CD8-positive, alpha-beta memory T cell (primary cell): ENCODE measurements at places on chromosomes 3 and 15. TPM values are rescaled to one million over a fixed set of nuclear protein-coding genes. Genes with fewer than 3 reads are reported as not detected.

- peaks cover 12% of the 10 kb centered on the region for H3K36me3 ChIP-seq
- H3K27ac ChIP-seq = no peak overlapping the region
- DNase-seq = no peak
- H3K4me3 ChIP-seq = no peak overlapping the region
- no peaks in the 10 kb centered on the region for H3K27me3 ChIP-seq
- no peaks in the 10 kb centered on the region for H3K4me1 ChIP-seq
Measured at GRCh38 chr3:197878427-197878826, 71.6 kb upstream of the RPL35A start.

GRCh38 chr3:71874618-71875017 lies 89.7 kb upstream of the PROK2 start:
- H3K27me3 ChIP-seq = no peaks in the 10 kb centered on the region
- H3K4me1 ChIP-seq = no peaks in the 10 kb centered on the region
- H3K4me3 ChIP-seq = no peak overlapping the region
- no peaks in the 10 kb centered on the region for H3K36me3 ChIP-seq

GRCh38 chr15:90301707-90302300 lies 36.3 kb downstream of the NGRN start:
- no peaks in the 10 kb centered on the region for H3K27me3 ChIP-seq
- no peak overlapping the region for H3K27ac ChIP-seq
- DNase-seq = no peak
- peaks cover 16% of the 10 kb centered on the region for H3K4me1 ChIP-seq
- H3K4me3 ChIP-seq = no peak overlapping the region

DNA sequence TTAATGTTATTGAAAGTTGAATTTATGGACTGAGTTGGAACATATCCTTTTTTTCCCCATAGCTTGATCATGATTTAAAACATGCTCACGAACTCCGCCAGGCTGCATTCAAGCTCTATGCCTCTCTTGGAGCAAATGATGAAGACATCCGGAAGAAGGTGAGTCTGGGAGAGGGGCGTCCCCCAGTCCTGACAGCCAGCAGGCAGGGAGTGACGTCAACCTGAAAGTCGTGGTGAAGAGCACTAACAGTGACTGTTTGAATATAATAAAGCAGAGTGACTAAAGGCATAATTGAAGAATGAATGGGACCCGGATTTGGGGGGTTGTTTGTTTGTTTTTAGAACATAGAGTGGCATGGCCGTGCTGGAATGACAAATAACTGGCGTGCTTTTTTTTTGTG lies 57.9 kb downstream of the ARMC8 start:
- H3K36me3 ChIP-seq = peaks cover 6% of the 10 kb centered on the region
- H3K4me3 ChIP-seq = no peak overlapping the region
- H3K4me1 ChIP-seq = no peaks in the 10 kb centered on the region
- no peaks in the 10 kb centered on the region for H3K27me3 ChIP-seq
- no peak overlapping the region for H3K27ac ChIP-seq
- DNase-seq = no peak

DNA sequence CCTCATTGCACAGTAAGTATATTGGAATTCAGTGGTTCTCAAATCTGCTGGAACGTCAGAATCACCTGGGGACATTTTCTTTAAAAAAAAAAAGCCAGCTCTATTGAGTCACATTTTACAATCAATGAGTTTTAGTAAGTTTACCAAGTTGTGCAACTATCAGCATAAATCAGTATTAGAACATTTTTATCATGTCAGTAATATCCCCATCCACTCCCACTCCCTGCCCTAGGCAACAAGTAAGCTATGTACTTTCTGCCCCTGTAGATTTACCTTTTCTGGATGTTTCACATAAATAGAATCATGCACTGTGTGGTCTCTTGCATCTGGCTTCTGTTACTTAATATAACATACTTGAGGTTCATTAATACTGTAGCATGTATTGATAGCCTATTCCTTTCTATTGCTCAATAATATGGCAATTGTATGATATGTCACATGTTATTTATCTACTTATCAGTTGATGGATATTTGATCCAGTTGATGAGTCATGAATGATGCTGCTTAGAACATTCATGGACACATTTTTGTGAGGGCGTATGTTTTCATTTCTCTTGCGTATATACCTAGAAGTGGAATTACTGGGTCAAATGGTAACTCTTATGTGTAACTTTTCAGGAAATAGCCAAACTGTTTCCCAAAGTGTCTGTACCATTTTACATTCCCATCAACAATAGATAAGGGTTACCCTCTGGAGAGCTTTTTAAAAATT lies 180.5 kb downstream of the THSD4 start:
- no peak overlapping the region for H3K27ac ChIP-seq
- H3K36me3 ChIP-seq = no peaks in the 10 kb centered on the region
- H3K4me1 ChIP-seq = peaks cover 14% of the 10 kb centered on the region
- no peak for DNase-seq
- H3K4me3 ChIP-seq = no peak overlapping the region

GRCh38 chr15:72838311-72838731 lies 54.8 kb upstream of the ADPGK start:
- H3K27ac ChIP-seq = no peak overlapping the region
- H3K4me3 ChIP-seq = no peak overlapping the region
- DNase-seq = no peak
- no peaks in the 10 kb centered on the region for H3K36me3 ChIP-seq
- H3K4me1 ChIP-seq = no peaks in the 10 kb centered on the region
- no peaks in the 10 kb centered on the region for H3K27me3 ChIP-seq

GRCh38 chr3:53382106-53382505 lies 34.8 kb upstream of the DCP1A start:
- no peaks in the 10 kb centered on the region for H3K36me3 ChIP-seq
- H3K4me1 ChIP-seq = no peaks in the 10 kb centered on the region
- H3K27me3 ChIP-seq = no peaks in the 10 kb centered on the region
- DNase-seq = no peak
- no peak overlapping the region for H3K27ac ChIP-seq

GRCh38 chr3:136334209-136334608 lies 84.1 kb downstream of the PCCB start:
- no peak for DNase-seq
- H3K36me3 ChIP-seq = no peaks in the 10 kb centered on the region
- H3K27me3 ChIP-seq = no peaks in the 10 kb centered on the region
- no peak overlapping the region for H3K4me3 ChIP-seq

- H3K36me3 ChIP-seq = no peaks in the 10 kb centered on the region
- DNase-seq = no peak
- H3K4me1 ChIP-seq = no peaks in the 10 kb centered on the region
- no peaks in the 10 kb centered on the region for H3K27me3 ChIP-seq
Measured at GRCh38 chr3:143412084-143412483, 292.5 kb downstream of the CHST2 start.

DNA sequence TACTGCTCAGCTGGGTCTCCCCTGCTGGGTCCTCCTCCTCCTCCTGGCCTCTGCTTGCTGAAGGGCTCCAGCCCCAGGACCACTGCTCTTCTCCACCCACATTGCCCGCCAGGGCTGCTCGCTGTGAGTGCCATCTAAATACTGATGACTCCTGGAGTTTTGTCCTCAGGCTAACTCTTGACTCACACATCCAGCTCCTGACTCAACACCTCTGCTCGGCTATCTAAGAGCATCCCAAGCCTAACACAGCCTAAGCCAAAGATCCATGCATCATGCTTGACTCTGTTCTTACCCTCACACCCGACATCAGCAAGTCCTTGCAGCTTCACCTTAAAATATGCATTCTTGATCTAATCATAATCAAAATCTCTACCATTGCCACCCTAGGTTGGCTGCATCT lies 260.2 kb downstream of the KLF13 start:
- H3K4me1 ChIP-seq = no peaks in the 10 kb centered on the region
- no peak overlapping the region for H3K4me3 ChIP-seq
- DNase-seq = no peak
- H3K27me3 ChIP-seq = no peaks in the 10 kb centered on the region
- H3K36me3 ChIP-seq = no peaks in the 10 kb centered on the region

- H3K36me3 ChIP-seq = no peaks in the 10 kb centered on the region
- H3K27ac ChIP-seq = no peak overlapping the region
- no peak overlapping the region for H3K4me3 ChIP-seq
- DNase-seq = no peak
- H3K4me1 ChIP-seq = no peaks in the 10 kb centered on the region
Measured at GRCh38 chr15:76035593-76035992, 23.4 kb upstream of the NRG4 start.

- peaks cover 19% of the 10 kb centered on the region for H3K36me3 ChIP-seq
- H3K27ac ChIP-seq = no peak overlapping the region
- H3K4me1 ChIP-seq = no peaks in the 10 kb centered on the region
- no peaks in the 10 kb centered on the region for H3K27me3 ChIP-seq
- no peak for DNase-seq
- no peak overlapping the region for H3K4me3 ChIP-seq
Measured at GRCh38 chr3:57658536-57658935, 34.3 kb downstream of the DENND6A start.

- no peaks in the 10 kb centered on the region for H3K36me3 ChIP-seq
- H3K4me1 ChIP-seq = no peaks in the 10 kb centered on the region
- no peak for DNase-seq
- H3K4me3 ChIP-seq = no peak overlapping the region
- no peaks in the 10 kb centered on the region for H3K27me3 ChIP-seq
Measured at GRCh38 chr3:176428552-176428951, 768.7 kb downstream of the TBL1XR1 start.

DNA sequence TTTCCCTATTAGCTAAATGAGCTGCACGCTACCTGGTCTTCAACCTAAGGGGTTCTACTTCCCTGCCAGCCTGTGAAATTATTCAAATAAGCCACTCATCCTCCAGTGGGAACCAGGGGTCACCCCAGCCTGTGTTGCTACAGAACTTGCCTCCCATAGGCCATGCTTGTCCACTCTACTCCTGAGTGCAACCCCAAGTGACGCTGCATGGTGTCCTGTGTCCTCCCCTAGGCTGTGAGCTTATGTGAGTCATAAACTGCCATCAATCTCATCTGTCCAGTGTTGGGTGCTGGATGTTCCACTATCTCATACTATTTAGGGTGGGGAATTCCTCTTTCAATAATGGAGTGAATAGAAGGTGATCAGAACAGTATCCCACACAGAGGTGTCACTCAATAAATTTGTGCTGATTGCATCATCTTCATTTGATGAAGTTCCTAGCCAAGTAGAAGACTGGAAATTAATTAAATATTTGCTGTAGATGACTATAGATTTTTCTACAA lies 49.8 kb upstream of the SSR3 start:
- no peaks in the 10 kb centered on the region for H3K27me3 ChIP-seq
- no peaks in the 10 kb centered on the region for H3K36me3 ChIP-seq
- H3K27ac ChIP-seq = peak overlapping the region; percentile 72
- no peak for DNase-seq
- H3K4me3 ChIP-seq = no peak overlapping the region

DNA sequence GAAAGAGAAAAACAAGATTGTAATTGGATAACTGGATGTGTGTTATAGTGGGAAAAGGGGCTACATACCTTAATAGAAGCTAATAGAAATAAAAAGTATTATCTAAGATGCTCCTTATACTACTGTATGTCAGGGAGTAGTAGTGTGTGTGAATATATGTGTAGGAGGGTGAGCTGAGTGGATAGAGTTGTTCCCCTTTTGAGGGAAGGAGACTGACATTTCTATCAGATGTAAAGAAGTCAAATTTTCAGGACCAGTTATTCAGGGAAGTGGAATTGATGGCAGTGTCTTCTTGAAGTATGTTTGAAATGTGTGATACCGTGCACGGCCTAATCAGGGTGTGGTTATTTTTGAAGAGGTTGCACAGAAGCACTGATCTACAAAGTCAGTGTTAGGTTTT lies 49.1 kb downstream of the PCOLCE2 start:
- no peak overlapping the region for H3K27ac ChIP-seq
- H3K27me3 ChIP-seq = no peaks in the 10 kb centered on the region
- DNase-seq = no peak
- H3K4me3 ChIP-seq = no peak overlapping the region
- H3K4me1 ChIP-seq = no peaks in the 10 kb centered on the region

DNA sequence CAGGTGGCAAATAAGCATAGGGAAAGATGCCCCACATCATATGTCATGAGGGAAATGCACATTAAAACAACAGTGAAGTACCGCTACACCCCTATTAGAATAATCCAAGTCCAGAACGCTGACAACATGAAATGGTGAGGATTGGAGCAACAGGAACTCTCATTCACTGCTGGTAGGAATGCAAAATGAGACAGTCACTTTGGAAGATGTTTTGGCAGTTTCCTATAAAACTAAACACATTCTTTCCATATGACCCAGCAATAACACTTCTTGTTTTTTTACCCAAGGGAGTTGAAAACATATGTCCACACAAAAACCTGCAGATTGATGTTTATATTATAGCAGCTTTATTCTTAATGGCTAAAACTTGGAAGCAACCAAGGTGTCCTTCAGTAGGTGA lies 116.4 kb upstream of the TOPAZ1 start:
- H3K4me1 ChIP-seq = no peaks in the 10 kb centered on the region
- no peak overlapping the region for H3K4me3 ChIP-seq

DNA sequence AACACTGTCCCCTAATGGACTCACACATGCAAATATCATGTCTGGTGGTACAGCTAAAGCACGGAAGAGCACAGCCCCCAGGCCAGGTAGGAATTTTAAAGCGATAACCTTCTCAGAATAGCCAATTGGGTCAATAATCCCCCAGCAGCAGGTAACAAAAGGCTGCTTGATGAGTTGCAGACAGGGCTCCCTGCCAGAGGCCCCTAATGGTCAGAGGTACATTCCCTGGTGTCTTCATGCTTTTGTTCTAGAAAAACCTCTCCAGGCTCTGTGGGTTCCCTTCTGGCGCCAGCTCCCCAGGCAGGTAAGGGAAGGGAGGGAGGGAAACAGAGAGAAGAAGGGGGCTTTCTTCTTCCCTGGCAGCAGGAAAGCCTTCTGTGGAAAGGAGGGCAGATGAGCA lies 43.4 kb upstream of the PRTG start:
- H3K4me3 ChIP-seq = no peak overlapping the region
- no peaks in the 10 kb centered on the region for H3K36me3 ChIP-seq
- no peaks in the 10 kb centered on the region for H3K4me1 ChIP-seq
- no peaks in the 10 kb centered on the region for H3K27me3 ChIP-seq
- H3K27ac ChIP-seq = no peak overlapping the region

- H3K36me3 ChIP-seq = peaks cover 16% of the 10 kb centered on the region
- no peak for DNase-seq
- H3K4me1 ChIP-seq = peaks cover 47% of the 10 kb centered on the region
- no peak overlapping the region for H3K4me3 ChIP-seq
- no peak overlapping the region for H3K27ac ChIP-seq
Measured at GRCh38 chr3:16496408-16497222, 16.9 kb downstream of the RFTN1 start.

- H3K27me3 ChIP-seq = no peaks in the 10 kb centered on the region
- no peak overlapping the region for H3K27ac ChIP-seq
- no peak for DNase-seq
- H3K4me3 ChIP-seq = no peak overlapping the region
- H3K4me1 ChIP-seq = no peaks in the 10 kb centered on the region
Measured at GRCh38 chr3:38334142-38335055, 12.2 kb upstream of the XYLB start.

GRCh38 chr15:53074221-53074620 lies 284.1 kb upstream of the ONECUT1 start:
- no peaks in the 10 kb centered on the region for H3K27me3 ChIP-seq
- H3K4me3 ChIP-seq = no peak overlapping the region
- no peaks in the 10 kb centered on the region for H3K4me1 ChIP-seq
- H3K36me3 ChIP-seq = no peaks in the 10 kb centered on the region
- no peak overlapping the region for H3K27ac ChIP-seq

Gene LEKR1
- total RNA-seq = 0.64 TPM

Gene GPR27
- 2.3 TPM for total RNA-seq

Gene NKIRAS1
- 6.1 TPM for total RNA-seq

Gene GP5
- 0.31 TPM for total RNA-seq

Gene CYP11A1
- total RNA-seq = not detected

Gene ISLR2
- total RNA-seq = not detected

Gene PLD1
- total RNA-seq = 0.59 TPM
